ENCODE measurements at places on chromosomes 13 and 19.

GRCh38 chr13:99689955-99690354 lies 188.7 kb downstream of the TM9SF2 start:
- no peak for DNase-seq

DNA sequence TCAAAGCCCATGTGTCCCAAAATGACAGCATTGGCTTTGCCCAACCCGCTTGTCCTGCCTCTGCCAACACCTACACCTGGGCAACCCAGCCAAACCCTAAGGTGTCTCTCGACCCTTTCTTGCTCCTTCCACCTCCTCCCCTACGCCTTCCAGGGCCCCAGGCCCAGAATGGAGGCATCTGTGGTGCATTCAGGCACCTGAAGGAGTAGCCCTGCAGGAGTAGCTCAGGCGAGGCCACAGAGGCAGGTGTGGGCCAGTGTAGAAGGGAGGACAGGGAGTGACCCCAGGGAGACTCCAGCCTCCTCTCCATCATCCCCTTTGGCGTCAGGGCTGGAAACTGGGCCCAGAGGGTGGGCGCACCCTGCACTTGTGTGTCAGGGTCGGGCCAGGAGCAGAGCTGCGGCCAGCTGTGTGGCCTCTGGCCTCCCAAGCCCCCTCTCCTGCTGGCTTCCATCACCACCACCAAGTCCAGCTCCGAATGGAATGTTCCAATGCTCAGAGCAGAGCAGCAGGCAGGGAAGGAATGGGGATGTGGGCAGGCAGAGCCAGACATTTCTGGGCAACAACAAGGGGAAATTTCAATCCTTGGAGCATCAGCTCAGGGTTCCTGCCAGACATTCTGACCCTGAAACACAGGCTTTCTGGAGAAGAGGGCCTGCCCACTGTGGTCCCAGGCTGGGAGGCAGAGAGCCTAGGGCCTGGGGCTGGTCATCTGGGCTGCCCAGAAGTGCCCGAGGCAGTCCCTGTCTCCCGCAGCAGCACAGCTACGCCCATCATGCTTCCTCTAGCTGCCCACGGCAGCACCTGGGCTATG lies 16.4 kb downstream of the PLEKHF1 start:
- no peak for DNase-seq

DNA sequence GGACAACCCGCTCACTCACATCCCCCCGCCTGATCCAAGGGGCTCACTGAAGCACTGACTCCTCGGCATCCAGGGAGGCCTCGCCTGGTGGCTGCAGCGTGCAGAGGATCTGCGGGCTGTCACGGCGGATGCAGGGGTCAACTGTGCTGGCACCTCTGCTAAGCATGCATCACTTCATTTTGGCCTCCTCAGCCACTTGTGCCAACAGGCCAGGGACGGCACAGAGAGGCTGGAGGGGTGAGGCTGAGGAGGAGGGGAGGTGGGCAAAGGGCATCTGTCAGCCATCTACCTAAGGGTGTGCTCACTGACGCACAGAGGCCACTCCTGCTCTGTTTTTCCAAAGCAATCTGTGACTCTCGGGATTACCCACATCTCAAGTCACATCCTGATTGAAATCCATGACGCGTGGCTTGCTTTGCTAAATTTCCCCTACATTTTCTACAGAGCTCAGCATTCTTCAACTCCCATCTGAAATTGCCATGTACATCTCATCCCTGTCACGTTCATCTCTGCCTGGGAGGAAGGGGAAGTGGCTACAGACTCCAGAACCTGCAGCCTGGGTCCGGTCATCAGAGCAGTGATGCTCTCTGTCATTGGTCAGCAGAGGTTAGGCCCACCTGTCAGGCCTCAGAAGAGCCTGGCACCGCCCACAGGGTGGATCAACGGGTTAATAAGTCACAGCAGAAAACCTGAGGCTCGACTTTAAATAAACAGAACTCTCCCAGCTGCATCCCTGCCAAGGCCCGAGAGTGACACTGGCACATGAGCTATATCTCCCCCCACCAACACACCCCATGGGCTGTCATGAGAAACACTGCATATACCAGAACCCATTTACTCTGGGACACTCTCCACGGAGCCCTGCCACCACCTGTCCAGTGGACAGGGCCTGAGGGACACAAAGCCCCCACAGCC lies 17.6 kb downstream of the ELL start:
- DNase-seq, result no peak

- DNase-seq, result no peak
These were observed 75.8 kb upstream of the UBAC2 start for GRCh38 chr13:99124794-99125316.

DNA sequence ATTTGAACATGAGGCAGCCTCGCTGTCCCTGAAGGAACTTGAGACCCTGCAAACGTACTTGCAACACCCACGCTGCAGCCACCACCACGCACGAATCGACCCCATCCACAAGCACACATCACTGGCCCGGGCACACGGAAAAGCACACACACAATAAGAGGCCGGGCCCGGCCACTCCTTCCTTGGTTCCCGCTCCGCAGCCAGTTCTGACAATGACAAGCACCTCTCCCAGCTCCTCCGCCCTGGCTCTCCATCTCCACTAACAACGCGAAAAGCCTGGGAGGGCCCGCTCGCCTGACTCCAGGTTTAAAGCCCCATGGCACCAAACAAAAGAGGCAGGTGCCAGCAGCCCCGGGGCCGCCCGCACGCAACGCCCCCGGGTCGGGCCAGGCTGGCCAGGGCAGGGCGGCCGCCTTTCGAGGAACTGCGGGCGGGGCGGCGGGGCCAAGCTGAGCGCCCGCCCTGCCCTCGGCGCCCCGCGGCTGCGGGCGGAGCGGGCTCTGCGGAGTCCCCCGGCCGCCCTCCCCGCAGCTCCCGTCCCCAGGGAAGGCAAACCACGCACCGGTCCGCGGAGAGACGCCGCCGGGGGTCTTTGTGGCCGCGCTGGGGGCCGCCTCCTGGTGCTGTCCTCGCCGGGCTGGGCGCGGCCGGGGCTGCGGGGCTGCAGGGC lies 495 bp downstream of the DCLK1 start:
- DNase-seq, result no peak

- no peak for DNase-seq
These were observed 2.2 kb downstream of the CLIP3 start for GRCh38 chr19:36030264-36031148.

DNA sequence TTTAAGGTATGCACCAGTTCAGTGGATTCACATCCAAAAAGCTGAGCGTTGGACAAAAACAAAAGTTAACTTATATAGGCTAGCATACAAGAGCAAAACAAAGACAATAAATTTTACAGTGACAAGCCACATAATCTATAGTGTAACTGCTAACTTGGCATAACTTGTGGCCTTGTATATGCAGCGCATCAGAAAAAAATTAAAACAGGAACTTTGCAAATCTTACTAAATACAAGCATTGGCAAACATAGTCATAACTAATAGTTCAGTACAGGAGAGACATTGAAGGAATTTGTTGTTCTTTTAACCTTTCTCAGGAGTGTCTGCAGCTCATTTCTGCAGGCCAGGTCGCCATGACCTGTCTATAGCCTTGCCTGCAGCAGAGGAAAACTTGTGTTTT lies 54.6 kb downstream of the OR10H4 start:
- no peak for DNase-seq

- DNase-seq, result no peak
These were observed 69.6 kb downstream of the RNASEH2B start for GRCh38 chr13:50979187-50979586.

GRCh38 chr13:97353927-97354675 lies 79.9 kb upstream of the RAP2A start:
- DNase-seq, result no peak

- DNase-seq, result no peak
These were observed 304.7 kb downstream of the ENOX1 start for GRCh38 chr13:43482026-43482425.

DNA sequence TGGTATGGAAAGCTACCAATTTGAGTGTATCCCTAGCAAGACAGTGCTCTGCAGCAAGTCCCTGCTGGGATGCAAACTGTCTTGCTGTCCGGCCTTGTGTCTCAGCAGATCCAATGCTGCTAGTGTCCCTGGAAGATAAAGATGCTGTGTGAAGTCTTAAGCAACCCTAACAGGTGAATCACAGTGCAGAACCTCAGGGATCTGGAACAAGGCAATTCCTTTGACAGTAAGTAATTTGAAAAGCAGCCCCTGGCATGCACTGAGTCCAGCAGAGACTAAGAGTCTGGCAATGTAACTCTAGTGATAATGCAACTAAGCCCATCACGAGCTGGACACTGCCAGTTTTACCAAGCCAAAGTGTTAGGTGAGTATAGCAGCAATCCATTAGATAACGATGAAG lies 1.7 kb upstream of the UCHL3 start:
- no peak for DNase-seq

- DNase-seq, result no peak
These were observed 130.2 kb downstream of the DNAJC15 start for GRCh38 chr13:43153436-43154090.

DNA sequence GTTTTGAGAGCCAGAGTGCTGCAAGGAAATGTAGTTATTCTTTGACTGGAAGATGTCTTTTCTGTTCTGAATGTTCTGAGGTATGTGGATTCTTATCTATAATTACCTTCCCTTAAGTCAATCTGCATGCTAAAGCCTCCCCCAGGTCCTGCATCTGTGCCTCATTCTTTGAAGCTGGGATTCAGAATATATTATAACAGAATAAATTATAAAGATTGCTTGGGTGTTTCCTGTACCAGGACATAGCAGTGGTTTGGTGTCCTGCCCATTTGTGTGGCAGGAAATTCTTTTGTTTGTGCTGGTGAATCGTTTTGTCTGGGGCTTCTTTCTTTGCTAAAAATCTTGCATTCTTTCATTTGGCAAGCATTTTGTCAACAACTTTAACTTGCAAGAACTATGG lies 60.2 kb downstream of the ITGBL1 start:
- DNase-seq, result no peak
